Colonic mucosa (tissue), 4 donors: ENCODE measurements at places on chromosomes 16 and 17. TPM values are rescaled to one million over a fixed set of nuclear protein-coding genes. Genes with fewer than 3 reads are reported as not detected.

GRCh38 chr16:26649381-26650045 is 417.2 kb upstream of the C16orf82 start:
- no peak for DNase-seq

DNA sequence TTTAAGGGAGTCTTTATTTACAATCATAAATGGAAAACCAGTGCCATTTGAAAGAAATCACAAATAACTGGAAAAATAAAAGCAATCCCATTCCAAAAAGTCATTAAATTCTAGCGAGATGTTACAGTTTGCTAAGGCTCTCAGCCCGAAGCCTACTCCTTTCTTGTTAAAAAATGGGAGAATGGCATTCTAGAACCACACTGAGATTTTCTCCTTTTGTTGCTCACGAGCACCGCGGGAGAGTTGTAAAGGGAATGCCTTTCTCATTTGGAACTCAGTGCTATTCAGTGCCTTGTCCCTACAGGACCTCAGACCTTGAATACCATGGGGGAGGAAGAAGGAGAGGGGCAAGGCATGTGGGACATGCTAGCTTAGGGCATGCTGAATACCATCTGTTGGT is 36.3 kb downstream of the GDE1 start:
- DNase-seq: no peak

DNA sequence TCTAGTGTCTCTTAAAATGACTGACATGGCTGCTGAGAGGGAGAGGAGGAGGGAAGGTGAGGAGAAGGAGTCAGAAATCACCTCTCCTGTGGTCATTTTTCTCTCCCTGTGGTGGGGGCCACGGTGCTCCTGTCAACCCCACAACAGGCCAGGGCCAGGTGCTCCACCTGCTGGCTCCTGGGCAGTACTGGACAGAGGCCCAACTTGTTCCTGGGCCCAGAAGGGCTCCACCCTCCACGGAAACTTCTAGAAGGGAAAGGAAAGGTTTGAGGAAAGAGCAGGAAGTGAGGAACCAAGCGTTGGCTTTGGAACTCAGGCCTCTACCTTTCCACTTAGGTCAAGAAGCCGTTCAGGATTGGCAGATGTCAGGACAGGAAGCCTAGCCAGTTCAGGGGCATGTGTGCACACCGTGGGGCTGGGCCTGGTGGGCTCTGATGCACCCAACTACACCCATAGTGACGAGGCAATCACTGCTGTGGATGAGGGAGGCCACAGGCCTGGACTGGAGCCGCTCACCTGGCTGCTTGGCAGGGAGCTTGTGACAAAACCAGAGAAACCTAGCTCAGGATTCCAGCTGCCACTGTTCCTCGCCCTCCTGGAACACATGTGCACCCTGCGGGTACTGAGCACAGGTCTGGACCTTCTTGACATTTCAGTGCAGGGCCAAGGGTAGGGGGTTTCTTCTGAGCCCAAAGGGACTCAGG is 36.1 kb downstream of the WNT3 start:
- peak; percentile 36 for DNase-seq

GRCh38 chr16:30893417-30893743 is 497 bp downstream of the BCL7C start:
- DNase-seq: peak; percentile 36

- DNase-seq: no peak
These were observed 102.0 kb downstream of the ITFG1 start for GRCh38 chr16:47358816-47359215.

GRCh38 chr16:86823888-86824671 is 245.7 kb downstream of the FOXL1 start:
- DNase-seq: no peak

GRCh38 chr16:88838566-88838965 is 18.2 kb downstream of the GALNS start:
- no peak for DNase-seq

DNA sequence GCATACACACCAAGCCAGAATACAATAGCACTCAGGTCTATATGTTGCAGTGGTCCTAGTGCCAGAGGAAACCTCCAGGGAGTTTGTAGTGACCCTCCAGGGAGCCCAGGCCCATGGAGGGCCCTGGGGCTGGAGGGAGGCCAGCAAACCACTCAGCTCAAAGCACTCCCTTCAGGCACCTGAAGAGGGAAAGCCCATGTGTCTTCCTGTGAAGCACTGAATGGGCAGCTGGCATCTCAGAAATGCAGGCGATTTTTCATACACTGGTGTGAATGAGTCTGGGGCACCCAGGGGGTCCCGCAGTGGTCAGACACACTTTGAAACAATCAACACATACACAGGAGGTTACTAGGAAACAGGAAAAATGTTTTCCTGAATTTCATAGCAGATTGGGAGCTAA is 12.8 kb downstream of the TBC1D26 start:
- no peak for DNase-seq

DNA sequence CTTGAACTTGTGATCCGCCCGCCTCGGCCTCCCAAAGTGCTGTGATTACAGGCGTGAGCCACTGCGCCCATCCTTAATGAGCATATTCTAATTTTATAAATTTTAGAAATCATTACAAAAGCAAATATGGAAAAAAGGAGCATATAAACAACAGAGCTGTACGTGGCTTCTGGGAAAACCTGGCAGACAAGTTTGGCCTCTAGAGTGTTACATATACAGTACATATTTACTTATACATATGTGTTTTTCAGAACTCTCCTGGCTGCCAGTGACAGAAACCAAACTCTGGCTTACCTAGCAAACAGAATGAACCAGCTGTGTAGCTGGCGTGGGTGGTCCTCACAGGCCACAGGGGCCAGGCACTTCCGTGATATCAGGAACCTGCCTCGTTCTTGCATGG is 10.1 kb downstream of the DRC3 start:
- no peak for DNase-seq

DNA sequence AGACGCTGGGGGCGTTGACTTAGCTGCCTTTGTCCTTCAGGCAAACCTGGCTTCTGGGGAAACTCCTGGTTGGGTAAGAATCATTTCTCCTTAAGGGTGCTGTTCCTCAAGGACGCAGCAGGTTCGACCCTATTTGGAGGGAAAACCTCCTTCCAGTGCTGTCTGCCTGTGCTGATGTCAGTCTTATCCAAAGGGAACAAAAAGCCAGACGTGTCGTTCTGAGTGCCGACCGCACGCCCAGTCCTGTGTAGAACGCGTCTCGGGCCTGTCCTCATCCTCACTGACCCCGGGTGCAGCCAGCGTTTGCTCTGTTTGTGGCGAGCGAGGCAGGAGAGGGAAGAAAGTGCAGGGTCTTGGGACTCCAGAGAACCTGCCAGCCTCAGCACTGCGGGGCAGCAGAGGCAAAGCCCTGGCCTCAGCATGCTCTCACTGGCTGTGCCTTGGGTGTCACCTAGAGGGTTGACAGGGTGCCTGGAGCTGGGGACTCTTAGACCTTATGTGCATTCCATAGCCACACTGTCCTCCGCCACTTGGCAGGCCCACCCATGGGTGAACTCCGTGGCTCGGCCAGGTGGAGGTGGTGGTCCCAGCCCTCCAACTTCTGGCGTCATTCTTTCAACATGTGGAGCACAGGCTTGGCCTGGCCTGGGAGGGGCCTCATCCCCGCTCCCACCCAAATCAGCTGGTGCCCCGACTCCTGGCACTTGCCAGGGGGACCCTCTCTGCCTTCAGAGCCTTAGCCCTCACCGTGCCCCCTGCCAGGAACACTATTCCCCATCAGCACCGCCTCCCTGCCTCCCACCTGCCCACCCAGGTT is 6.0 kb downstream of the SNN start:
- DNase-seq: no peak

DNA sequence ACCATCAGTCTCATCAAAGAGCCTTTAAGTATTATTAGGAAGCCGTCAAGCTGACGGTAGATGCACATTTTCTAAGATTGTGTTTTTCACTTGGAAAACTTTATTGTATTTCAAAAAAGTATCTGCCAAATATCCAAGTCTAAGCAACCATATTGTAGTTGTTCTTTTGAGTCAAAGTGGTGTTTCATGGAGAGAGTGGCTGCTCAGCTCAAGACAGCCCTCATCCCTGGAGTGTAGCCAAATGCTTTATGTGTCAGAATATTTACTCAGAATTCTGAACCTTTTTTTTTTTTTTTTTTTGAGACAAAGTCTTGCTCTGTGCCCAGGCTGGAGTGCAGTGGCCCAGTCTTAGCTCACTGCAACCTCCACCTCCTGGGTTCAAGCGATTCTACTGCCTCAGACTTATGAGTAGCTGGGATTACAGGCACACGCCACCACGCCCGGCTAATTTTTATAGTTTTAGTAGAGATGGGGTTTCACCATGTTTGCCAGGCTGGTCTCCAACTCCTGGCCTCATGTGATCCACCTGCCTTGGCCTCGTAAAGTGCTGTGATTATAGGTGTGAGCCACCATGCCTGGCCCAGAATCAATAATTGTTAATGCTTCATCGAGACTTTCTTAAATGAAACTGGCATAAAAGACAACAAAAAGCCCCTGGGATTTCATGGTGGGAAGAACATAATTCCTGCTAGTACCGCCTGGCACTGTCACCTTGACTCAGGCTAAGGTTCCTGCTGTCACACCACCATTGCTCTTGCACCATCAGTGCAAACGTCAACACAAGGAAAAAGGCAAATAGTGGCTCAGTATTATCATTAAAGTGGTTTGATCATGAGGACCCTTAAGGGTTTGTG is 45.5 kb downstream of the PRKCA start:
- peak; percentile 70 for DNase-seq

DNA sequence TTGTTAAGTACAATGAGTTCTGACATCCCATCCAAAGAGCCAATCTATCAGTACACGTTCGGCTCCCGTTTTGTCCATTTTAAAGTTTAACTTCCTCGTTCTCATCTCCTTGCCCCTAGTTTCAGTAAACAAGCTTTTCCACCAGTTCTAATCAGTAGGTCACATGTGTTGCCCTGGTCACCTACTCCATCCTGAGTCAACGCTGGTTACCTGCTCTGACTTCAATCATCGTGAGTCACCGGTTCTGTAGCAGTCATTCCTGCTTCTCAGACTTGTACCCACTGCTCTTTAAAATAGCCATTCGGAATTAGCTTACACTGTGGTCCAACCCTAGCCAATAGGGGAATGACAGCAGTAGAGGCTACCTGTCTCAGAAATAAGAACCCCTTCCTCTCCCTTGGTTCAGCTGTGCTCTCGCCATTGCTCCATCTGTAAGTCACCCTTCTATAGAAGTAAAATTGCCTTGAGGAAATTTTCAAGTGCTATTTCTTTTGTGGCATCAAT is 191.0 kb downstream of the CPPED1 start:
- no peak for DNase-seq

DNA sequence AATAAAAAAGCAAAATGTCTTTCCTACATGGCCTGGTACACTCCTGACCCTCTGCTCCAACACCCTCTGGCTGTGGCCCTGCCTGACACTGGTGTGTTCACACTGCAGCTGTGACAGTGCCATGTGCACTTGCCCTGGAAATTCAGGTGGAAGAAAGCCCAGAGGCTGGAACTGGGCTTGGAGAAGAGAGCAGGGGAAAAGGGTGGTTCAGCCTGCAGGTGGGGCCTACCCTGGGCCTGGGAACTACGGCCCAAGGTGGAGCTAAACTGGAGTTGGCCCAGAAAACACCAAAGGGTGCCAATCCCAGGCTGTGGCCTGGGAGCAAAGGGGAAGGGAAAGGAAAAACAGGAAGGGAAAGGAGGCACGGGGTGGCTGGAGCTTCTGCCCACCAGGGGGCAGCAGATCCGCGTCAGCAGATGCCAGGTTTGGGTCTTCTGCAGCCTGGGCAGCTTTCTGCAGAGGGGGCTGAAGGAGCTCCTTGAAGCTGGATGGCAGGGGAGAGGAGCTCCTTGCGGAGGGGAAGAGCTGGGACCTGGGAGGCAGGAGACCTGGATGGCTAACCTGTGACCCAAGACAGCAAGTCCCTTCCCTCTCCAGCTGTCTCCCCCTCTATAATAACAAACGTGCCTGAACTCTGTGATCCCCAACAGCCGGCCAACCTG is 15.4 kb upstream of the CTCF start:
- DNase-seq: peak; percentile 88

GRCh38 chr16:66959704-66960161 is 1.3 kb upstream of the CES3 start:
- DNase-seq: peak; percentile 61

GRCh38 chr17:5281814-5282641 is at the start of gene RABEP1:
Gene RABEP1 (plus strand): TSS chr17:5282284. CDS start chr17:5282487, 203 bp downstream.
- DNase-seq: peak; percentile 96

GRCh38 chr17:40538936-40539705 is 26.2 kb downstream of the CCR7 start:
- no peak for DNase-seq

DNA sequence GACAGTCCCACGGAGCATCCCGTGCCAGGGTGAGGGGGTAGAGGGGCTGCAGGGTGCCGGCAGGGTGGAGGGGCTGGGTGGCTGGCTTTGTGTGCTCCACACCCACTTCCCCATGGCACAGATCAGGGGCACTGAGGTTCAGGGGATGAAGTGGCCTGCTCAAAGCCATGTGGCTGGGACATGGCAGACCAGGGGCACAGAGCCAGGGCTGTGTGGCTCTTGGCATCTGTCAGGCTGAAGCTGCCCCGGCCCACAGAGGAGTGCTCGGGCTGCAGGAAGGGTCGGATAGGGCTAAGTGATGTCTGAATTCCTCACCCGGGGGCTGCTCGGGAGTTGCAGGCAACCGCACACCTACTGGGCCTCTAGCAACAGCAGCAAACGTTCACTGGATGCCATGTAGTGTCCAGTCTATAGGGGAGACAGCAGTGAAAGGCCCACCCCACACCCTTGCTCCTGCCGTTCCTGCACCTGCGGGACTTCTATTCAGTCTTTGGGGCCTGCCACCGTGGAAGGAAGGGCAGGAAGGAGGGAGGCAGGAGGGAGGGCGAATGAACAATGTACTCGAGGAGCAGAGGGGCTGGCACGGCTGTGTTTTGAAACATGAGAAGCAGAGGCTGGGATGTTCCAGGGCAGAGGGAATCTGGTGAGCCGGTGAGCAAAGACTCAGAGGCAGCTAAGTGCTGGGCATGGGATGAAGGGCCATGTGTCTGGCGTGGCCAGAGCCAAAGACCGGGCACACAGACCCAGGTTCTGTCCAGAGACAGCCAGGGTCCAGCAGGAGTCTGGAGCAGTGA is 15.1 kb downstream of the SLC5A10 start:
- DNase-seq: peak; percentile 18

DNA sequence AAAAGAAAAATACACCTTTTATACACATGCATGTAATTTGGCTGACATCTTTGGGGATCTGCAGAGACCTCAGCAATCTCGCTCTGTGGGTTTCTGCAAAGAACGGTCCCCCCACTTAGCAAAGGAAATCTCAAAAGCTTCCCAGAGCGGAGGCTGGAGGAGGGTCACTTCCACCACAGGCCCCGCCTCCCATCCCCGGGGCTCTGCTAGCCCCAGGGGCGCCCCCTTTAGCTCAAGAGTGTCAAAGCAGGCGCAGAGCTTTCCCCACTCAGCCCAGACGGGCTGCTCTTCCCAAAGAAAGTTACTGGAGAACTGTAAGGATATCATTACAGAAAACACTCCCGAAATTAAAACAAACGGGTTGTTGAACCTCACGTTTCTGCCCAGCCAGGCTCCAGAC is 11.4 kb downstream of the SLC13A5 start:
- DNase-seq: peak; percentile 30

KRT15 gene
- 5.8 TPM for total RNA-seq

TBX21 gene
- total RNA-seq: 0.40 TPM

TBC1D3 gene
- not detected for total RNA-seq

HSF5 gene
- not detected for total RNA-seq

CMTM1 gene
- 5.1 TPM for total RNA-seq

CCT6B gene
- total RNA-seq: 0.67 TPM

AOC3 gene
- total RNA-seq: 28.3 TPM

SALL1 gene
- 4.1 TPM for total RNA-seq

CBFA2T3 gene
- 10.1 TPM for total RNA-seq

KCNG4 gene
- not detected for total RNA-seq
